ENCODE measurements at places on chromosomes 3 and 15.

GRCh38 chr3:1380926-1381646, 288.3 kb downstream of the CNTN6 start:
- DNase-seq = no peak

DNA sequence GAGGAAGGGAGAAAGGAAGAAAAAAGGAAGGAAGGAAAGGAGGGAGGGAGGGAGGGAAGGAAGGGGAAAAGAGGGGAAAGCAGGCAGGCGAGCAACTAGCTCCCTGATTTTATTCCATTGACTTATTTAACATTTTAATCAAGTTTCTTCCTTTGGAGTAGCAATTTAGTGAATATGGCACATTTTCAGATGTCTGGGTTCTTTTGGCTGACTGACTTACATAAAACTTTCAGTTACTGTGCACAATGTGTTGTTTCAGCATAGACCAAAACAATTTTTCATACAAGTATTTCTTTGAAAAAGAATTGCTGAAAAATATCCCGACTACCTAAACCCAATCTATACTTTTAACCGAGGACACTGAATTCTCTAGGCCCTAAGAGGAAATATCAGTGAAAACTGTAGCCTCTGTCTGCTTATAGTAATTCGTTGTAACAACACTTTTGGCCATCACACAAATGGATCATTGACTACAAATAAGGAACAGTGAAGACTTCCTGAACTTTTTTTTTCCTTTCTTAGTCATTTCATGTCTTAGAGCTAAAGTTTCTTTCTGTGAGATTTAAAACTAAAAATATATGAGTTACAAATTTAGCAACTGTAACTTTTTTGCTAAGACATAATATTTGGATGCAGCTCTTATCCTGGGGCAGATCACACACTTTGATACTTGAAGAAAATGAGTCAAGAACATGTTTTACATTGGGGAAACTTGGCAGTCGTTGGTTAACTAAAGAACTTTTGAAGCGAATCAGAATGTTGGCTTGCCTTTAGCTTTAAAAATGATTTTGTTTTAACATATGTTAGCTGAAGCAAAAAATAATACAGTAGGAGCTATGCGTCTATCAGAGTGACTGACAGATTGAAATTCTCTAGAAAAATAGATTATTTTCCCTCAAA, 79.6 kb downstream of the SOX2 start:
- DNase-seq = no peak

DNA sequence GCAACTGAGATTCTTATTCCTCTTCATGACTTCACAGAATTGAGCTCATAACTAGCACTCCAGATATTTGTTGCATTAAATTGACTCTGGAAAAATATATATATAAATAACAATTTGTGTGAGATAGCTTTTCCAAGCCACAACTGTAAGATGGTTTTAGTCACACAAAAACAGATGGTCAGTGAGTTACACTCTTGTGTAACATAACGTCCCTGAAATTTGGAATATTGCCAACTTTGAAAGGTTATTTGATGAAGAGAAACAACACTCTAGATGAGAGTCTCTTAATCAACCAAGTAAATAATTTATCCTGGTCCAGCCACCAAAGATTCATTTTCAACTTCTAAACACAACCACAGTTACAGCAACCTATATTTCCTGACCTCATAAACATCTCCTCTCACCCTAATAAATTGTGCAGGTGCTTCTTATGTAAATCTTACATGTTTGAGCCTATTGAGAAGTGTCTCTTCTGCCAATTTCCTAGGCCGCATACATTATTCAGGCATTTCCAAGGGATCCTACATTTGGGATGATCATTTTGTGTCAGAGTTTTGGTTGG, 84.9 kb upstream of the ACP3 start:
- DNase-seq = no peak

- DNase-seq = no peak
These were observed 204.0 kb downstream of the OSBPL10 start for GRCh38 chr3:31777092-31777491.

GRCh38 chr3:150035301-150035779, 64.6 kb upstream of the PFN2 start:
- DNase-seq = no peak

DNA sequence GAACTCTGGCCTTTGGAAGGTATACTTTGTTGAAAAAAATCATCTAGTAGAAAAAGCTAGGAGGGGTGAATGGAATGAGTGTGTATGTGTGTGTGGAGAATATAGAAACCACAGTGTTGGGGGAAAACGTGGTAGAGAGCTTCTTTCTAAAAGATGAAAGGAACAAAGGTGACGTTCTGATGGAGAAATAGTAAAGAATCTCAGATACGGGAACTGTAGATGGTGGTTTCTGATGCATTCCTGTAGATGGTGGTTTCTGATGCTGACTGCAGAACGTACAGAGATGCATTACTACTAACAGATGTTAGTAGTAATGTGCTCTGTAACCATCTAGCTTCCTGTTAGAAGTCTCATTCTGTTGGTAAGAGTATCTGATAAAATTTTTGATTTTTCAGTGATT, 60.2 kb downstream of the VPS8 start:
- no peak for DNase-seq

DNA sequence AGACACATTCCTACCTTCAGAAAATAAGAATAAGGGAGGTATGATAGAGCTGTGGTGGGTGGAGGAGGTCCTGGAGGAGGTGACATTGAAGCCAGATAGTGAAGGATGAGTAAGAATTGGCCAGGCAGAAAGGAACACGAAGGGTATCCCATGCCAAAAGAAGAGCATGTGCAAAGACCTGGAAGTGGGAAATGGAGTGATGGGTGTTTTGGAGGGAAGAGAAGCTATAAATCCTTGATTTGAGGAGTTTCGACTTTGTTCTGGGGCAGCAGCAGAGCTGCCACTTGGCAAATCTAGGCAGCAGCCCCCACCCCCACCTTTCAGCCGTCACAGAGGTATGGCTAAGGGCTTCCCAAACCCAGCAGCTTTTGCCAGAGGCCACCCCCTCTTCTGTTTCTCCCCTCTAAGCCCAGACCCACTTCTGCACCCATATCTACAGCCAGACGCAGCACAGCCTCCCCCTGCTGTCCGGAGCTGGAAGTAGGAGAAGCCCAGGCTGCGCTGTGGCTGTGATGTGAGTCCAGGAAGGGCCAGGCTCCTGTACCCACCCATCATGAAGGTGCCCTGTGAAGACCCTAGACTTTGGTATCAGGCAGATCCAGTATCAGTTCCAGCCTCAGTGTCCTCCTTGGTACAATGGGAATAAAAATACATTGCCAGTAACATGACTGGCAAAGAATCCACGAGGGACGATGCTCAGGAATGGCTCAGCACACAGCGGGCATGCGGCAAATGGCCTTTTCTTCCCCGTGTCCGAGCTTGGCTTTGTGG, 188.7 kb upstream of the LINGO1 start:
- no peak for DNase-seq

GRCh38 chr3:197505796-197506548, 49.8 kb downstream of the BDH1 start:
- no peak for DNase-seq

DNA sequence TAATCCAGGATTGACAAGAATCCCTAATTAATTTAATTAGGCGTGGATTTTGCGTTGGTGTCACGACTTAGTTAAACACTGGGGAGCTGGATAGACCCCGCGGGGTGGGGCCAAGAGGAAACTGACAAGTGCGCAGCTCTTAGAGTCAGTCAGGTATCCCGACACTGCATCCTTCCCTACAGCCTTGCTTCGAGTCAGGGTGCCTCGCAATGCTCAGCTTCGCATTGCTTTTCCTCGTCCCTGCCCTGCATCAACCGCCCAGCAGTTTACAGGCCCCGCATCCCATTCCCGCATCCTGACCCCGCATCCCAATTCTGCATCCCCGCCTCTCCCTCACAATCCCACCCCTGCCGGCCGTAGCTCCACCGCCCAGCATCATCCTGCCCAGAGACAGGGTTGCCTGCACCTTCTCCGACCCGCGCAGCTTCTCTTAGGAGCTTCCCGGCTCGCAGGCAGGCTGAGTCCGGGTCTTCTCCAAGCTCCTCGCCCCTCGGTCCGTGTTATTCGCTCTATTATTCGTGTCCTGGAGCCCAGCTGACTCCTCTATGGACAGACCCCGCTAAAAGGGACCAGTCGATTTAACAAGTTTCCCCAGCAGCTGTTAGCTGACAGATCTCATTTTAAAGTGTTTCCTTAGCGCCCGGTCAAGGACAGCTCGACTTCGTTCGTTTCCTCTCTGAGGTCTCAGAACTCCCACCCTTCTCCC, 699 bp upstream of the SHOX2 start:
- no peak for DNase-seq

DNA sequence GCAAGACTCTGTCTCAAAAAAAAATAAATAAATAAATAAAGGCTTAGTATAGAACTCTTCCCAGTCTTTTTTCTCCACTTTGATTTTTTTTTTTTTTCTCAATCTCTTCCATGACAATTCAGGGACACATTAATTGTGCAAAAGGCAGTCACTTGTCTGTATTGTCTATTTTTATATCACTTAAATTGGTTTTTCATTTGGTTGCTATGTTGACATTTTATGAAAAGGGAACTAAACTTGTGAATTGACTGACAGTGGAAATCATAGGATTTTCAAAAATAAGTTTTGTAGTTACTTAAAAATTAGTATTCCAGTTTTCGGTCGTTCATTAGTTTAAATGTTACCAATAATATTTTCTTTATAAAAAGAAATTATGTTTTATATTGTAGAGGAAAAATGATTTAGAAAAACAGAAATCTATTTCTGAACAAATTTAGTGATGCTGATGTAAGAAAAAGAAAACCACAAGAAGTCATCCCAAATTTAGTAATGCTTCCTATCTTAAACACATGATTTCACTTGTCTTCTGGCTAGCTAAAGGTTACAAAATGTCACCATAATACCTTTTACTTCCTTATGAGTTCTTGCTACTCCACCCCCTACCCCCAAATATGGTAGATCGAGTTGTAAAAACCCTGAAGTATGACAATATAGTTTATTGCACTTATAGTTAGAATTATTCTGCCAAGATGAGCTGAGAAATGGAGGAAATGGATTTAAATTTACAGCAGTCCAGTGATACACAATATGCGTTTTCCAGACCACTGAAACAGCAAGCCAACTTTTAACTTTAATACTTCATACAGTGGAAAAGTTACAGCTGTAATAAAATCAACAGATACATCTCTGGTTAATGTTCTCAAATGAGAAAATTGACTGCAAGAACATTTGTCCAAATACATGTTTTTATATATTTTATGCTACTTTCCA, 37.0 kb downstream of the PPARG start:
- no peak for DNase-seq

DNA sequence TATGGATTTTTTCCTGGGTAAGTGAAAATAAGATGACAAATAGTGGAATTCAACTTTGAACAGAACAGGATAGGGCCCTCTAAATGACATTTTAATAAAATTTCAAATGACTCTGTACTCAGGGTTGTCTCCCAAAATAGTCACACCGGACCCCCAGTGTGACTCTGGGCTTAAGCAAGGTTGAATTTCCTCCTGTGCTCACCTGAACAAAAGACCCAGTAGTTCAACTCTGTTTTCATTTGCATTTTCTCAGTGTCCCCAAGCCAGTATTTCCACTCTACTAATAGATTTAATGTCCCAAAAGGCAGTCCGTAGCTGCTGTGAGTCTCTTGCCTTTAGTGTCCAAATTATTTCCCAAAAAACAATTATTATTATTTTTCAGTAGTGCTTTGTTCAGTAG, 296.6 kb downstream of the PLOD2 start:
- no peak for DNase-seq

- no peak for DNase-seq
These were observed 12.5 kb downstream of the SMAD6 start for GRCh38 chr15:66714543-66714981.

DNA sequence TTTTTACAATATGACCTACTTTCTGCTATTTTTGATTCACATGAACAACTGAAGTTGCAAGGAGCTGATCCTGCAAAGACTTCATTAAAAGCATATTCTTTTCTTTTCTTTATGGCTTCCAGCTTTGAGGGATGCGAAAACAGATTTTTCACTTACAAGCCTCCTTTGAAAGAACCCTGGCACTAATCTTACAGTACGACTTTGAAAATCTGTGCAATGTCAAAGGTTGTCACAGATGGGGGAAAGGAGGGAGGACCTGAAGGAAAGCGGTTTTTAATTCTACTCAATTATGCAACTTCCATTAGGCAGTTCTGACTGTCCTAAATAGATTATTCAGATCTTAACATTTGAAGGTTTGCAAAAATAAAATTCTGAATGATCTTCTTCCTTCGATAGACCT, 130.5 kb downstream of the TNIK start:
- DNase-seq = no peak

GRCh38 chr3:160577556-160578195, 12.3 kb upstream of the KPNA4 start:
- DNase-seq = no peak

DNA sequence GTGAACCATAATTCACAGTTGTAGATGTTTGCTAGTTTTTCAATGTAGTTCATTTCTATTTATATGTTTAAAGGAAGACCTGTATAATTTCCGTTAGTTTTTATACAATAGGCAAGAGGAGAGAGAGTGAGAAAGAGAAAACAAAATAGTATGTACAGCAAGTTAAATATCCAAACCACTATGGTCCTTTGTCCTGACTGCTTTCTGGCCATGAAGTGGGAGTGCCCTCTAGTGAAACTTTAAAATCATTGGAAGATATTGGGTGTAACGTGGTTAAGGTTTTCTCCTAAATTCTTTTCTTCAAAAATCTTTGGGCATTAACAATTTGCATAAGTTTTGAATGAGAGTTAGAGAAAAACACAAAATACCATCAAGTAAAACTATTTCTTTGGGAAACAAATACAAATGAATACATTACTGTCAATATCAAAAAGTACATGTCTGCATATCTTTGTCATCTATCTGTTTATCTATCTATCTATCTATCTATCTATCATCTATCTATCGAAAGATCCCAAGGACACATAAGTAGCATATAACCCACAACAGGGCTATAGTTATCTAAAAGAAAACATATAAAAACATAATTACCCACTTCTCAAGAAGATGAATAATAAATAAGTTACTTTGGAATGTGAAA, 534.6 kb upstream of the ATP11B start:
- no peak for DNase-seq

DNA sequence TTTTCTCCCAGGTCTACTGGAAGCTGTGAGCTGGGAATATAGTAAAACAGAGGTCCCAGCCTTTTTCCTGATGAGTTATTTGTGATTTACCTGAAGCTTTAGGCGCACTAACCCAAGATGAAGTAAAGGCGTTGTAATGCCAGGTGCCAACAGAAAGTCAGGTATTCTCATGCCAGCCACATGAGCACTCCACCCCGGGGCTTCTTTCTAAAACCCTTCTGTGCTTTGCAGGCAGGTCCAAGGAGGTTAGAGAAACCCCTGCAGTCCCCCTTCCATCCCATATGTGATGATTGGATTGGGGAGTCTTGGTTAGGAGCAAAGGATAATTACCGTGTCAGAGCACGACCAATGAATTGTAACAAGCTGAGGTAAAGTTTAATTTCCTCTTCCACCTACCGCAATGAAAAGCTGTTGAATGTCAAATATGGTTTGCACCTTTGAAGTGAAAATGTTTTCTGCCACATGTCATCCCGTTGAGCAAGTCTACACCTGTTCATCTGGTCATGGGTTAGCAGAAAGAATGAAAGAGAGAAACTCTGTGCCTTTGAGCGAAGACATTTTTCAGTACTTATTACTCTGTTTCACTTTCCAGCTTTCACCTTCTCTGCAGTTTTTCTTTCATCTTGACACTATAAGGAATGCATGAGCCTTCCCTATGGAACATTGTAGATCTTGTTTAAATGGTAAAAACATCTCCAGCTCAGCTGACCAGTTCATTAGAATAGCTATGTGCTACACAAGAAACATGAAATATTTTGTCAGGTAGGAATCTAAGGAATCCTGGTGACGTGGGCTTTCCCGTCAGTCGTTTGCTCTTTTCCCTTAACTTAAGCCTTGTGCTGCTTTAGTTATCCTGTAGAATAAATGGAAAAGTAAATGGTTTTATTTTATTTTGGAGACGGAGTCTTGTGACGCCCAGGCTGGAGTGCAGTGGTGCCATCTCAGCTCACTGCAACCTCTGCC, 204.6 kb upstream of the IL12A start:
- DNase-seq = no peak
